ENCODE measurements at places on chromosomes 1 and 21.

GRCh38 chr1:90358448-90358847 lies 358.7 kb downstream of the BARHL2 start:
- DNase-seq, result no peak

GRCh38 chr1:21706151-21706835 lies 37.1 kb upstream of the RAP1GAP start:
- DNase-seq, result no peak

DNA sequence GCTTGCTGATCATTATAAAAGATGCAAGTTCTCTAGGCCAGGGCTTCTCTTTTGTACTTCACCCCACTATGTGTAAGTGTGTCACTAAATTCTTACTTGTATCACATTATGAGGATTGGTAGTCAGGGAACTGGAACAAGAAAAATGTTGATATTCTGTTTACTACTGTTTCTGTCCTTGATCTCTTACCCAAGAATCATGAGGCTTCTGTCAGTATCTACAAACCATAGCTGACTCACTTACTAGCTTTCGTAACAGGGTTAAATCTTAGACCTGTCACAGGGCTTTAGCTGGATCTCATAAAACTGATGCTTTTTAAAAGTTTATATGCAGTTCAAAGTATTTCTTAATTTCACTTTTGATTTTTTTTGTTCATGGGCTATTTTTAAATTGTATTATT lies 681.2 kb downstream of the PLPP3 start:
- DNase-seq, result no peak

- DNase-seq, result no peak
Measured at GRCh38 chr1:117346206-117346928, 20.9 kb upstream of the MAN1A2 start.

GRCh38 chr1:44717156-44717555 lies 13.8 kb downstream of the RNU5D-1 start:
- no peak for DNase-seq

DNA sequence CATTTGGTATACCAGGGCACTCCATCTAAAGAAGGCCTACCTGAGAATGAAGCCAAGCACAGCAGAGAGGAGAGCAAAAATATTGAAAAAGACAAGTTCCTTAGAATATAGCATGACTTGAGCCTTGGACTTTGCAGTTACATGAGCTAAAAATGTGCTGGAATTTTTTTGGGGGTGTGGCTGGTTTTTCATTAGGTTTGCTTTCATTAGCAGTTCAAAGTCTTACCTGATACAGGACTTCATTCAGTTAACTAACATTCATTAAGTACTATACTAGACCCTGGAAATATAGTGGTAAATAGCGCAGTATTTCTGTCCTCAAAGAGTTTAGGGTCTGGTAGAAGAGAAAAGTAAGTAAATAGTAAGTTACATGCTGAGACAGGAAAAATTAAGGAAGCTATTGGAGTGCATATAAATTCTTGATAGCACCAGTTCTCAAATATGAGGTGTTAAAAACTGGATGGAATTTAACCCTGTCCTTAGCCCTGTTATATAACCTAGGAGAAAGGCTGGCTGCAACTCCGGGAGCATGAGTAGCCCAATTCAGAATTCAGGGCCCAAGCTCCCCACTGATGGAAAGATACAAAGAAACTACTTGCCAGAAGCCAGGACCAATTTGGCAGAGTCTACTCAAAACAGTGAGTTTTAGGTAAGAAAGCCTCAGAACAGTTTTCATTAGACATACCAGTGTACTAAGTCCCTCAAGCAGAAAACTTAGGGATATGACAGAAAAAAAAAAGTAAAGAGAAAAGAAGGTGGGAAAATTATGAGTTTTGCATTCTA lies 3.1 kb upstream of the DOCK7 start:
- DNase-seq, result no peak

DNA sequence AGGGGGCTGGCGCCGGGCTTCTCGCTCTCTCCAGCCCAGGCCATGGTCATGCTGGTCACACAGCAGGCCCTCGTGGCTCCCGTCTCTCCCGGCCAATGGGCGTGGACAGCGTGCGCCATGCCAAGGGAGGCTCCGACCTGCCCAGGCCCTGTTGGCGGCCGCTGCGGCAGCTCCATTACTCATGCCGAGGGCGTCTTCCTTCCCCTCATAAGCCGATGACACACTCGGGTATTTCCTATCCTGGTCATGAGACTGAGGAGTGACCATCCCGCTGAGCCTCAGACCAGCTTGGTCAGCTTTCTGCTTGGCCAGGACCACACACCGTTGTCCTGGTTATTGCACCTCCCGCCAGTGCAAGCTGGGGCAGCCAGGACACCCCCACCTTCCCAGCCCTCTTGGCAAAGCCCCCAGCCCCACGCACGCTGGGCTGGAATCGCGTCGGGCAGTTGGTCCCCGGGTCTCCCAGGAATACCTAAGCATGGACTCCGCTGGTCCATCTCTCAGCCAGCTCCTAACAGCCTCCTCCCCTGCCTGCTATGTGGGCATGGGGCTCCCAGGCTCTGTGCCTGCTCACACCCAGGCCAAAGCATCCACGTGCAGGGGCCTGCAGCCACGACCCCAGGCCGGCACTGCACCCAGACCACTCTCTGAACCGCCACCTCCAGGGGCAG lies 49.8 kb downstream of the ARHGEF16 start:
- DNase-seq, result no peak

DNA sequence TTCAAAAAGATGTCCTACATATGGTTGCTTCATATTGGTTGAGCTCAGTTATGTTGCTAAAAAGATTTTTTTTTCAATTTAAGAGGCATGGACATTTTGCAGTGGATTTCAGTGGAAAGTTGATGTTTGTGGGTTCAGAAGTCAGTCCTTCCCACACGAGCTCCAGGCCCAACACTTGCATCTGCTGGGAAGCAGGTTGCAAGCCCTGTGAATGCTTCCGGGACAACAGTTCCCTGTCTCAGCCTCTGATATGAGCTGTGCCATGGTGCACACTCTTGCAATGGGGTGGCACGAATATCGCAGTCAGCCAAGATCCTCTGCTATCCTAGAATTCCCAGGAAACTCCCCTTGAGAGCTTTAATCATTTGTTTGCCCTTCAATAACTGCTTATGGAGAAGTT lies 30.3 kb upstream of the ABCG1 start:
- no peak for DNase-seq

DNA sequence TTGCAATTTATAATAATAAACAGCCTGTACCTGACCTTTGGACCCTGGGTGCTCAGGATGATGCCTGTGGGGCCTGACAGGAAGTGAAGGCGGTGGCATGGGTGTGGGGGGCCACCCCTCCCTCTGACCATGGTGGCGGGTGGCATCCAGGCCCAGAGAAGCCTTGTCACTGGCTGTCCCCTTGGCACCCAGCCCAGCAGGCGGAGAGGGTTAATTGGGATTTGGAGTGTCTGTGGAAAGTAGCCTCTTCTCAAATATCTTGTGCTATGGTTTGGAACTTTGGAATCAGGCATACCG lies 20.5 kb downstream of the SOX13 start:
- no peak for DNase-seq

DNA sequence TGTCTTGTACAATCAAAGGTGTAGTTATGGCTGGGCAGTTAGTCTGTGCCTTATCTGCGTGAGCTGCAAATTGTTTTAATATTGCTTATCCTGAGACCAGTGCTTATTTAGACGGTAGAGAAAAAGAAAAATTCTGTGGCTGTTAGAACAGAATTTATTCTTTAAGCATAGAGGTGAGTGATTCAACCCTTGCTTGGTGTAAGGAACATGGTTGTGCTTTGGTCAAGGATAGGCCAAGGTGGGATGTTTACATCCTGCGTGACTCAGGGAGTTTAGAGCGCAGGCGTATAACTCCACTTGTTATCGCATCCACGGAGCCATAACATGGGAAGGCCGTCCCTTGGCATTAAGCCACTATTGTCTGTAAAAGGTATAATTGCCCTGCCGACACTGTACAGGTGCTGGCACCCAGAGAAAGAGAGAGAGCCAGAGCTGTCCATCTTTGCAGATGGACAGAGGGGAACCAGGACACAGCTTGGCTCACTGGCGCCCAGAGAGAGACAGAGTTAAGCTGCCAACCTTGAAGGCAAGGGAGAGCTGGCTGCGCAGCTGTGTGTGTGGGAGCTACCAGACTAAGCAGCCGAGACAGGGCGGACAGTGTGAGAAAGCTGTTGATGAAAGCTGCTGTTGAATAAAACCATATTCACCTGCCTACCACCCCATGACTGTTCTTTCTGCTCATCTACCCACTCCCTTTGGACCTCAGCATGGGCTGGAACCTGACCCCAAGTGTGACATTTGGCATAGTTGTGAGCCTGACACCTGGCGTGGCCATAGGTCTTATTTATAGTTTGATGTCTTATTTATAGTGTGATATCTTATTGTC lies 200.4 kb downstream of the DYRK1A start:
- DNase-seq, result no peak

- no peak for DNase-seq
Measured at GRCh38 chr1:8407652-8408051, 89.7 kb downstream of the SLC45A1 start.

GRCh38 chr1:227890451-227891222 lies 57.1 kb downstream of the WNT9A start:
- no peak for DNase-seq

DNA sequence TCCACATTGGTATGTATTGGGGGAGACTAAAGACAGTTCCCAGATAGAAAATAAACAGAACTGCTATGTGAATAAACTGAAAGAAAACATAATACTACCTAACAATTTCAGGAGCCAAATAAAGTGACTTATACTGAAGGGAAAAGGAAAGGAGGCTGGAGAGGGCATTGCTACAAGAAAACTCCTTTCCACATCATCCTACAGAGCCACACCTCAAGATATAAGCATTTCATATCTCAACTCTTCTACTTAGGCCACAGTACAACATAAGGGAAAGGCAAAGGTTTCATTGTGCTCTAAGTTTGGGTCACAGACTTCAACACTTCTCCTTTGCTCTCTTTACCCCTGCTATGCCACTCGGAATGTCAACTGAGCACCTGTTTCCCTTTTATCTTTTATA lies 54.9 kb downstream of the ST7L start:
- no peak for DNase-seq

DNA sequence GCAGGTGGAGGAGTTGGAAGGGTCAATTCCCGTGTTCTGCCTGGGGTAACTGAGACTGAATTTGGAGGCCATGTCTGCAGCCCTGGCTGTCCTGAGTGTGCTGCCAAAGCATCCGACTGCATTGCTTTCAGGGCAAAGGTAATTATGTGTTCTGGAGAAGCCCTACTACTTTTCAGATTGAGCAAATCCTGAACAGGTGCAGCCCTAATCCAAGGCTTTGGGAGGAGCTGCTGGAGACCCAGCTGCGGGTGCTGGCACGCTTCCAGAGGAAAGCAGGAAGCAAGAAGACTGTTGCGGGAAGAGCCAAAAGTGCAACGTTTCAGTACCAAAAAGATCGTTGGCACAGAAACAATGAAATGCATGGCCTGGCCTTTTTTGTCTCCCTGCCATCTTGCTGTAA lies 73.7 kb upstream of the NRIP1 start:
- DNase-seq, result no peak

DNA sequence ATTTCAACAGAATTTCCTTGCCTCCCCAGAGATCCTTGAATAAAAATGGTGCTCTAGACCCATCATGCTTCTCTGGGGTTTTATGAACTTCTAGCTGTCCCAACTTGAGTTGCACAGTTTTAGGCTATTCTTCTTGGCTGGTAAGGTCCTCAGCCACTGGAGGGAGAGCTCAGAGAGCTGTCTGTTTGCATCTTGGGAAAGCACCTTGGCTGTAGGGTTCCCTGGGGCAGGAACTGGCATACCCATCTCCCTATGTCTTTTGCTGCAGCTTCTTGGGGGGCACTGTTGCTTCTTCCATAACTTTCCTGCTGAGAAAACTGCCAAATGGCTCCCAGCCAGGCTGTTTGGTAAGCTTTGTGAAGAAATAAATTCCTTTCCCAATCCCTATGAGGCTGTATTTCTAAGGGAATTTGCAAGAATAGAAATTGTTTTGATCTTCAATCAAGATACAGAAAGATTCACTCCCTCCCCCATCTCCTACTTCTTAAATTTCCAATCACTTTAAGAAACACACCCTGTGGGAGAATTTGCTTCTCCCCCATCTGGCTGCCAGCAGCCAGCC lies 8.2 kb upstream of the FMOD start:
- no peak for DNase-seq

- DNase-seq, result no peak
Measured at GRCh38 chr1:55707196-55707595, 492.0 kb upstream of the USP24 start.

GRCh38 chr1:159000625-159001024 lies 9.1 kb upstream of the IFI16 start:
- DNase-seq, result no peak

DNA sequence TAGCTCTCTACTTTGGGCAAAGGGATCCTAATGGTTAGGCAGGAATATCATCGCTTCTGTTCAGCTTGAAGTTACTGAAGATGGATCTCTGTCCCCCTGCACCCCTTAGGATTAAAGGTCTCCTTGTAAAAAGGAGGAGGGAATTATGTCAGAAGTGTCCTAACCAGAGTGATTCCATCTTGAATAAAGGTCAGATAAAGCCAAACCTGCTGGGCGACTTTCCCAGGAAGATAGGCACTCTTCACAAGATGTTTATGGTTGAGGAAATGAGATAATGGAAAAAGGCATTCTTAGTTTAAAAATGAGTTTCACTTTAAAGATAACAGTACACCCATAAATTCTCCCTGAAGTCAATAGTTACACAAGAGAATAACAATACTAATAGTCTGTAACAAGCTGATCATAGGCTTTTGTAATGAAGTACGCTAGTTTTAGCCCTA lies 1.7 kb upstream of the NENF start:
- no peak for DNase-seq
